PC-3 (cell line): ENCODE measurements at places on chromosomes 2 and 18.
A peak's percentile ranks its signal among the peaks of the same experiment; 100 is the strongest.

- DNase-seq = peak; percentile 88
These were observed 117.9 kb downstream of the ETAA1 start for GRCh38 chr2:67515056-67515455.

DNA sequence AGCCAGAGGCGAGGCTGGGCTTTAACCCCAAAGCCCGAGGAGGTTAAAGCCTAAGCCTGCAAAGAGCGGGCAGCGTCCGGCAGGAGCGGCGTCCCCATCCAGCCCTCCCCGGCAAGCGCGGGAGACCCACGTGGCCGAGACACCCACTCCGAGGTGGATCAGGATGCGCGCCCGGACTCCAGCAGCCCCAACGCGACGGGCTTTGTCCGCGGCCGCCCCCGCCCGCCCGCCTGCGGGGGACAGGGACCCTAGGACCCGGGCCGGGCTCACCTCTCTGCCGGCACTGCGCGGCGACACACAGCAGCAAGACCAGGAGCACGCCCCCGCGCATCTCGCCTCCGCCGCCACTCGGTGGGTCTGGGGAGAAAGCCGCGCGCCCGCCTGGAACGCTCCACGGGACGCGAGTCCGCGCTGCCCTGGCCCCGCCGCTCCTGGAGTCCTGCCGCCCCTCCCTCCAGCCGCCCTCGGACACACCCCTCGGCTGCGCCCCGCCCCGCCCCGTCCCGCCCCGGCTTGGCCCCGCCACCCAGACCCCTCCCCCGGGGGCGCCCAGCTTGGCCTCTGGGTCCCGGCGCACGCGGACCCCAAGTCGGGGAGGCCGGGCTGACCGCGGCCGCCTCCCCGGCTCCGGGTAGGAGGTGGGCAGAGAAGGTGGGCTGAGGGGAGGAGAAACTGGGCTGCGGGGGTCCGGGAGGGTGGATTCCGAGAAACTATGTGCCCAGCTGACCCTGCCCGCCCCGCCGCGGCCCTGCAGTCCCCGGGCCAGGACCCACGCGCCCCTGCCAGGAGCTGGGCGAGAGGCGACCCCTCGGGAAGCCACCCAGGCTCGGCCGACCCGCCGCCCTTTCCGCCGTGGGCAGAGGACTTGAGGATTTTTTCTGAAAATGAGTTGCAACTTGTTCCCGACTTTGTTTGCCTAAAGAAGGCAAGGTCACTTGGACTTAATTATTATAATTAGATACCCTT is at the start of gene LAMA1:
Gene LAMA1, minus strand, starts transcription at position 408 of the 966 bp plus-strand sequence. Its CDS starts 77 bp downstream, at position 331.
- DNase-seq = no peak

DNA sequence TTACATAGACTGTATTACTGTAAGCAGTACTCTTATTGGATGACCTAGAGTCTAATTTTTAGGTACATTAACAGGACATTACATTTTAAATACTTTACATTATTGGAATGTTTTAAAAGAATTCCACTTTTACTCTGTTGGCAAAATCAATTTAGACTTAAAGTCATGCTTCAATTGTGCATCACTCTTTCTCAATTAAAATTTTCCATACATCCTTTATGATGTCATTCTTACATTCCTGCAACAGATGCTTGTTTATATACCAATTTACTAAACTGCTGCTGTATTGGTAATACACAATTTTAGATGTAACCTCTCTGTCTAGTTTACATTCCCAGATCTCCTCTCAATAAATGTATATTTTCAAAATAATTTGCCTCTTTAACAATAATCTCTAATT is 440.1 kb downstream of the ZEB2 start:
- no peak for DNase-seq

DNA sequence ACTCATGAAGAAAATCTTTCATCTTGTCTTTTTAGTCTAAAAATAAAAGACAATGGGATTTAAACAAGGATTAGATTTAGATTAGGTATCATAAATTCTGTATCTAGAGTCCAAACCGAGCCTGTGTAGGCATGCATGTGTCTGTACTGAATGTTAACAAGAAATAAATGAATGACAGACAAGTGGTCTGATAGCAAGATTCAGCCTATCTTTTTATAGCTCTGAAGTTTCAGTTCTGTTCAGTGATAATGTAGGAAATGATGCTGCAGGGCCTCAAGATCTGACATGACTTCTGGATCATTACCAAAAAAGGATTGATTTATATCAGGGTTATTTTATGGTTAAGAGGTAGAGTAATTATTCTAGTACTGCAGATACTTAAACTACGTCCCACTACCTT is 137.0 kb upstream of the ATP5MC3 start:
- no peak for DNase-seq

- DNase-seq = peak; percentile 61
These were observed 513.8 kb downstream of the RNF144A start for GRCh38 chr2:7430869-7431641.

DNA sequence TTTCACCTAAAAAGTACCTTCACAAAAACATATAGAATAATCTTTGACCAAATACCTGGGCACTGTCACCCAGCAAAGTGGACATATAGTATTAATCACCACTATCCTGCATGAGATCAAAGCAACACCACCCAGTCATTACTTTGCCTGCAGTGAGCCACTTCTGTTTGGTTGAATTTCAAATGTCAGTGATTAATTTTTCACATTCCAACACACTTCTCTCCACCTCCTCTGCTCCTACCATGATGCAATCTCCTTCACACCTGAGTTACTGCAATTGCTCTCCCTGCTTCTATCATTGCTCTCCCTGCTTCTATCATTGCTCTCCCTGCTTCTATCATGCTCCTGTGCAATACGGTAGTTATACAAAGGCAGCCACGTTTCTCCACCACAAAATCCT is 106.1 kb upstream of the NETO1 start:
- no peak for DNase-seq

DNA sequence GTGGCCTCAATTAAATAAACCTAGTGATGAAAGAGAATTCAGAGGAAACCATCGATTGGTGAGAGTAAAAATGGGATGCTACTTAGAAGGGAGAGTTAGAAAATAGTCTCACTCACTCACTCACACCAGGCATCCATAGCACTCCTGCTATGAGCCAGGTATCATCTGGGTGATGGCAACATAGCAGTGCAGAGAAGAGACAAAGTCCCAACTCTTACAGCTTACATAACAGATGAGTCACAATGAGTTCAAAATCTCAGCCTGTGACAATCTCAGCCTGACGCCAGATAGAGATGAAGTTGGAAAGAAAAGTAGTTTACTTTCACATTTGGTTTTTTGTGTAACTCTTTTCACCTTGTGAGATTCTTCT is 55.4 kb upstream of the THOC1 start:
- peak; percentile 35 for DNase-seq

DNA sequence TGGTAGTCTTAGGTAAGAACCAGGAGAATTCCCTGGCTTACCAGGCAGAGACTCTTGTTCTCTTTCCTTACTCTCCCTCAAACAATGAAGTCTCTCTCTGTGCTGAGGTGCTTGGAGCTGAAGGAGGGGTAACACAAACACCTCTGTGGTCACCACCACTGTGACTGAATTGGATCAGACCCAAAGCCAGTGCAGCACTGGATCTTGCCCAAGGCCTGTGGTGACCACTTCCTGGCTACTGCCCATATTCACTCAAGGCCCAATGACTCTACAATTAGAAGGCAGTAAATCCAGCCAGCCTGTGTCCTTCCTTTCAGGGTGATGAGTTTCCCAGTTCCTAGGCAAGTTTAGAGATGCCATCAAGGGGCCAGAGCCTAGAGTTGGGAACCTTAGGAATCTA is 706.8 kb downstream of the SLC4A3 start:
- DNase-seq = peak; percentile 96

GRCh38 chr18:78558948-78559347 is 420.7 kb upstream of the SALL3 start:
- no peak for DNase-seq

DNA sequence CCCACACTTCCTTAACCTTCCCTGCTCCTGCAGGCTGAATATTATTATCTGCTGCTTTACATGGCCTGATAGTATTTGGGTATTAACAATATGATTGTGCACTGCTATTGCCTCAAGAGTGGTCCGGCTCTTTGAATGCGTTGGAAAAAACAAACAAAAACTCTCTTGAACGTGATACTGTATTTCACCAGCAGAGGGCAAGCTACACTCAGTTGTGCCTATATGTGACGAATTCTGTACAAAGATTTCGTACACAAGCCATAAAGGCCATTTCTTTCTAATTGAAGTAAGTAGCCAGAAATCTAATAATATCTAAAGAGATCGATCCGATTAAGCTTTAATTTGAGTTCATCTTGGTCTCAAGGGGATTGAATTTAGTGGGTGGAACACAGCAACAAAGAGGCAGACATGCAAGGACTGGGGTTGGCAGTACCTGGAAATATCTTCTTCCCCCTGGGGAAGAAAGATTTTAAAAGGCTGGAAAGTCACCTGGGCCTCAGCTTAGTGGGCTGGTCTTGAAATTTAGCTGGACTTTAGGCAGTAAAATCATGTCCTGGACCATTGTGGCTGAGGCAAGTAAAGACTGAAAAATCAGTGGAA is 49.3 kb upstream of the RAB6D start:
- peak; percentile 81 for DNase-seq

GRCh38 chr18:37663446-37663845 is 97.8 kb upstream of the CELF4 start:
- no peak for DNase-seq

DNA sequence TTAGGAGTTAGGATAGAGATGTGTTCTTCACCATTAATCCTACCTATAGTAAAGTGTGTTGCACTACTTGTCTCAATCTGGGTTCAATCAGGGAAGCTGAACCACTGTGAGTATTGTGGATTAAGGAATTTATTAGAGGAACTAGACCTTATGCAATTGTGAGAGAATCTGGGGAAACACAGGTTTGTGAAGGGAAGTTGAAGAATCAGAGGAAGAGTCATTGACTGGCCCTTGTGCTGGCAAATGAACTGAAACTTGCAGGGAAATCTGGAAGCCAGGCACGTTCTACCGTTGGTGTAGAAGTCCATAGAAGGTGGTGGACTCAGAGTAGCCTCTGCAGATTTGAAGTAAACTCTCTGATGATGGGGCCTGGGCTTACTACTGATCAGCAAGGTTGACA is 44.7 kb upstream of the HK2 start:
- DNase-seq = no peak

- DNase-seq = no peak
These were observed 43.9 kb downstream of the TEX51 start for GRCh38 chr2:126942427-126943203.

DNA sequence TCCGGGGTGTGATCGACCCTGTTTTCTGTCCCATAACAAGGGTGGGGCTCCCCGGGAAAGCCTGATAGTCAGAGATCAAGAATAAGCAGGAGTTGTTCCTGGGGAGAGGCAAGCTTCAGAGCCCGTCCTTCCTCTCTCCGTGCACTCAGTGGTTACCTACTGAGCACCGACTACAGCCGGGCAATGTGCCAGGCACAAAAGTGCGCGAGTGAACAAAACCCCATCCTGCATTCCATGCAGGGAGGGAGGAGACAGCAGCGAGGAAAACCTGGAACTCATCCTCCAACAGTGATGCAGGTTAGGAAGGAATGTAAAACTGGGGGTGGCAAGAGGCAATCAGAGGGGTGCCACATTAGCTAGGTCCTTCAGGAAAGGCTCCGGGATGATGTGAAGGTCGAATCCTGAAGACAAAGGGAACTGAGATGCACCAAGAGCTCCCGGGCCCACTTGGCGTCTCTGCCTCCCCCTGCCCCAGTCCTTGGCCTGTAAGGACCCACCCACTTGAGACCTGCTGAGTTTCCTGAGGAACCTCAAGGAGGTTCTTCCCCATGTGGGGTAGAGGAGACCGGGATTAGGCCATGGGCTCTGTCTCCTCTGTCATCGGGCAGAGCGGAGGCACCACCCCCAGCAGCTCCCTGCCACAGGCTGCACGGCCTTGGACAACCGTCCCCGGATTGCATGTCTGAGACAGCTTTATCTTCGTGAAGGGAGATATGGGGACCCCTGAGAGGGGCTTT is 198.2 kb downstream of the NDUFA10 start:
- DNase-seq = no peak

- DNase-seq = peak; percentile 74
These were observed 612.6 kb upstream of the ACVR2A start for GRCh38 chr2:147232225-147232669.

DNA sequence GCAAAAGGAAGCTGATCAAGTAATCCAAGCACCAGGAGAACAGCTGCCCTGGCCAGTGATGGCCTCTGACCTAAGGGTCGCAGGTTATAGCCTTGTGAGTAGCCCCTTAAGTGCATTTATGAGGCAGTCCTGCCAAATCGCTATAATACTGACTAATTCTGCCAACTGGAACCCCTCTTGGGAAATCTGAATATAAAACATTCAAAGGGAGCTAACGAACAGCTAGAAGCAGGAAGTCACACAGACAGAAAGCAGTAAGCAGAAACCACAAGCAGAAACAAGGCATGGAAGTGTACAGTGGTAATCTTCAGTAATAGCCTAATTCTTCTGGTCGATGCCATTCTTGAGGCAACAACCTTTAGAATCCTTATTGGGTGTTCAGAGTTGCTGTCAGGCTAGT is 521.3 kb downstream of the METTL4 start:
- no peak for DNase-seq

DNA sequence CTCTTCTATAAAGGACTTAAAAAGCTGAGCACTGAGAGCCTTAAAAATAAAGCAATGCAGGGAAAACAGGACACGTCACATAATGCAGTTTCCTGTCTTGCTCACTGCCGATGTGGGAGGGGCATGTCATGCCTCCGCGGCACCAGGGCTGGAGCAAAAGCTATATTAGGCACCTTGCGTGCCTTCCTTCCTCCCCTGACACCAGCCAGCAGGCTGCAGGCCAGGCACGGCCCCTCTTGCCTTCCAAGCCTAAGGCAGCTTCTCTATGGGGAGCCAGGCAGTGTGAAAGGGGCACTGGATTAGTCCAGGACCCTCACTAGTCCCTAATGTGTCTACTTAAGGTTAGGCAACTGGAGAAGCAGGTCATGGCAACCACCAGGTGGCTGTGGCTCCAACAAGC is 26.3 kb downstream of the MRPL35 start:
- no peak for DNase-seq

DNA sequence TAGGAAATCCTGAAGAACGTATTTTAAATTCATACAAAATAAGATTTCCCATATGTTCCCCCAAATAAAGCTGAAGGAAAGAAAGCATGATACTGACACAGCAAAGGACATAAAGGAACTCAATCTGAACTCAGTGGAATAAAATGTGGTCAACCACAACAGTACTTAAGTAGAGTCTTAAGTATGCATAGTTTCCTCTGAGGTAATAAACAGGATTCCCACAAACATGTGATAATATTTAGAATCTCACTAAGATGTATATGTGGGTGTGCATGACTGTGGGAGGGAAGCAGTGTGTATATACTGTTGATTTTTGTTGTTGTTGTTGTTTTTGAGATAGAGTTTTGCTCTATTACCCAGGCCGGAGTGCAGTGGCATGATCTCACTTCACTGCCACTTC is 69.3 kb downstream of the NOL10 start:
- DNase-seq = peak; percentile 26
